ENCODE measurements at places on chromosomes 5 and 9.

DNA sequence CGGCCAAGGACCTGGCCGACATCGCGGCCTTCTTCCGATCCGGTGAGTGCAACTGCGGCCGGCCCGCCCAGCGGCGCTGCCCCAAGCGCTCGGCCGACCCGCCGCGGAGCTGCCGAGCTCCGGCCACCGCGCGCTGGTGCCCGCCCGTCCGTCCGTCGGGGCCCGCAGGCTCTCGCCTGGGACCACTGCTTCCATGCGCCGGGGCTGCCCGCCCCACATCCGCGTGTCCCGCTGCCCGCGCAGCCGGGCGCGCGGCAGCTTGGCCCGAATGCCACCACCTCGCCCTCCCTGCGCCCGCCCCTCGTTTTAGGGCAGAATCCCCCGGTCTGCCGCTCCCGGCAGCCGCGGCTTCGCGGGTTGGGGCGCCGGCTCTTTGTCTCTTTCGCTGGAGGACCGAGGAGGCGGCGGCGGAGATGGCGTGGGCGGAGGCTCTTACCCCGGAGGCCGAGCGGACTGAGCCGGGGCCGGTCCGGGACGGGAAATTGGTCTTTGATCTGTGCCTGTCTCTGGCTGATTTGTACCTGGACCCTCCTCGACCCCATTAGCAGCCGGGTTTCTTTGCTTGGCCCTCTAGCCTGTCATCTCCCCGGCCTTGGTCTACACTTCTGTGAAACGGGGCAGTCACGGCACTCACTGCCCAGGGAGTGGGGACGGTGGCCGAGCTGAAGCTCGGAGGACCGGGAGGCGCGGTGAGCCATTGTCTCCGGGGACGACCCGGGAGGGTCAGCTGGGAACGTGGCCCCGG is 871 bp downstream of the TRIO start:
- peak; percentile 54 for DNase-seq

DNA sequence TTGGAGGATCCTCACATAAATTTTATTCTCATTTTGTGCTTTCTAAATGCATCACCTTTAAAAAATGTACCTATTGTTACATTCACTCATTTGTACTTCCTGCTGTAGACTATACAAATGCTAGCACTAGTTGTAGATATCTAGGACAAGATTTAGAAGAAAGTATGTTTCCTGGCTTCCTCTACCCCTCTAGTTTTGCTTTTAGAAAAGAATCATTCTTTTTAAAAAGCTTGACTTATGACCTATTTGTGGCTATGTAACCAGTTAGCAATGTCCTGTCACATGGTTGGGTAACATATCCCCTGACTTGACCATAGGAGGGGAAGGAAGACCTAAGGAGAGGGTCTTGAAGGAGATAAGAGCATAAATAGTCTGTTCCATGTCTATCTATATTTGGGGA is 13.3 kb downstream of the CAMK4 start:
- no peak for DNase-seq

DNA sequence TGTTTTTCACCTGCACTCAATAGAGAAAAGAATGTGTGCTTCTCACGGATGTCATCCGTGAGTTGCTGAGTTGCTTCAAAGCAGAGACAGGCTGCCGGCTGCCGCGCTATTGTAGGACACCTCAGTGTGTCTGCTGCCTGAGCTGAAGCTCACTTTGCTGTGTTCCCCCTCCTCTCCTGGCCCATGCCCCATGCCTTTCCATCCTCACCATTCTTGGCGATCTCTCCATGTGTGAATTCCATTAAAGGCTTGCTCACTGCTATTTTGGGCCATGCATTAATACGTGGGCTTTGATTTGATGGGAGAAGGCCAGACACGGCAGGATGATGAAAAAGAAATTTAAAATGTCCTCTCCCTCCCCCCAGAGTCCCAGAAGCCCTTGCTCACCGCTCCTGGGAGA is 14.5 kb downstream of the ADAM19 start:
- no peak for DNase-seq

GRCh38 chr5:32754284-32754683 is 43.2 kb downstream of the NPR3 start:
- DNase-seq = no peak

DNA sequence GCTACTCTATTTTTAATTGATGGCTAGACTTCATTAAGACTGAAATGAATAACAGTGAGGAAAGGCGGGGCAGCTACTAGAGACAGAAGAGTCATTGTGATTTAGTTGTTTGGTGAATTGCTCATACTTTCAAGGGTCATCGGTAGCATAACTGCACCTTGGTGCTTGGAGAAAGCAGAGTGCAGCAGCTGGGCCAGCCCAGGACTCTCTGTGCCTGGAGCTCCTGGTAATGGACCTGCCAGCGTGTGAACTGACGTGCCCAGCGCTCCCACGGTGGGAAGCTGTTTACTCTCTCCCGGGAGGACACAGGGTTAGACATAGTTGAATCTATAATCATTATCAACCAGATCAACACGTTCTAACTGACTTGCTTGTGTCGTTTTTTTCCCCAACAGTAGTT is 42.9 kb downstream of the LURAP1L start:
- no peak for DNase-seq

- no peak for DNase-seq
Observed at GRCh38 chr9:125594223-125594610, 112.8 kb downstream of the MAPKAP1 start.
